Thyroid gland (tissue), 4 donors: ENCODE measurements at places on chromosomes 3 and 15. TPM values are rescaled to one million over a fixed set of nuclear protein-coding genes. Genes with fewer than 3 reads are reported as not detected.
A peak's percentile ranks its signal among the peaks of the same experiment; 100 is the strongest.

Gene ANKRD63
- total RNA-seq, result 2.1 TPM

DNA sequence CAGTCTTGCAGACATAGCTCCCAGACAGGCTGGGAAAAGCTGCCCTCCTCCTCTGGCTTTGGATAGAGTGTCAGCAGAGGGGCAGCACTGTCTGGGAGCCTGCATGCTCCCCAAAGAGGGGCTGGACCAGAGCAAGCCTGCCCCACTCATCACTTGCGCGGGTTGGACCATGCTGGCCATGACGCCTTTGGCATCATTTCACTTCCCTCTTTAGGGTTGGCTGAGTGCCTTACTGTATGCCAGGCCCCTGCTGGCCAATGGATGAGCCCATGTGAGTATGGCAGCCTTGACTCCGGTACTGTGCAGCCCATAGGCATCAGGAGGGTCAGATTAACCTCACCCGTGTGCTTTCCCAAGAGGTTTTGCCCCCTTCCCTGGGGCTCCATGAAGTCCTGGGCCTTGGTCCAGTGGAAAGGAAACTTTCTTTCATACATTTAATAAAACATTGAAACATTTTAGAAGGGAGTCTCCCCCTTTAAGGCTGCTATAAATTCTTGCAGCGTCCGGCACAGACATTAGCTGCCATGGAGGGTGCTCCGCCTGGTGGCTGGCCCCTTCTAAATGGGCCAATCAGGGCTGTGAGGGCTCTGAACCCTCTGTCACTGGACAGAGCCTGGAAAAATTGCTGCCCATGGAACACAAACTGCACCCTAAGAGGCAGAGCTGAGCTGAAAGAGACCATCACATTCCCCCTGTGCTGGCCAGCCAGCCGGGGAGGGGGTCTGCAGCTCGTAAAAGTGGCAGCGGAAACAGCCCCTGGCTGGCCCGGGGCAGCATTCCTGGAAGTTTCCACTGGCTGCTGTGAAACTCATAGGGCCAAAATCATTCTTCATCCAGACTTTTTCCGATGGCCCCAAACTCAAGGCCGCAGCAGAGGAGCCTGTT, 20.8 kb upstream of the DUSP7 start:
- H3K27me3 ChIP-seq, result no peaks in the 10 kb centered on the region
- no peaks in the 10 kb centered on the region for H3K36me3 ChIP-seq
- DNase-seq, result no peak
- no peaks in the 10 kb centered on the region for H3K4me1 ChIP-seq
- H3K4me3 ChIP-seq, result no peak overlapping the region

DNA sequence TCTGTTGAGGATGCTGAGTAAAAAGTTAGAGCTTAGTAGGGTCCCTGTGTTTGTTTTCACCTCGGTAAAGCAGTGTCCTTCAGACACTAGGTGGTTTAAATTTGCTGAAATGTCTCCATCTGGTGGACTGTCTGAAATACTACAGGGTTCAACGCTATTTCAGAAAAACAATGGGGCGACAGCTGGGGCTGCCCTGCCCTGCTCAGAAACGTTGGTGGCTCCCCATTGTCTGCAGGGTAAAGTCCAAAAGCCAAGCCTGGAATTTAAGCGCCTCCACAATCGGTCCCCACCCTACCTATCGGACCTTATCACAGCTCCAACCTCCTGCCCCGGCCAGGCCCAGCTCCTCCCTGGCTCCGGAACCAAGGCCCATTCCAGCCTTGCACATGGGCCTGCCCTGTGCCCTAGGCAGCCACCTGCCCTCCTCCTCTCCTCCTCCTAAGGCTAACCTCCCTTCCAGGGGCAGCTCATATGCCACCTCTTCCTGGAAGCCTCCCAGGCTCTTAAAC, 4.3 kb upstream of the TSEN2 start:
- no peak overlapping the region for H3K27ac ChIP-seq
- peaks cover 17% of the 10 kb centered on the region for H3K4me1 ChIP-seq
- H3K36me3 ChIP-seq, result no peaks in the 10 kb centered on the region
- no peak overlapping the region for H3K4me3 ChIP-seq

GRCh38 chr3:194300382-194300758, 50.8 kb downstream of the CPN2 start:
- H3K27me3 ChIP-seq, result no peaks in the 10 kb centered on the region
- peak; percentile 88 for DNase-seq
- H3K36me3 ChIP-seq, result no peaks in the 10 kb centered on the region
- peaks cover 33% of the 10 kb centered on the region for H3K4me1 ChIP-seq
- H3K27ac ChIP-seq, result peak overlapping the region; percentile 72
